ENCODE measurements at places on chromosomes 7 and 10. TPM values are rescaled to one million over a fixed set of nuclear protein-coding genes. Genes with fewer than 3 reads are reported as not detected.

Gene SEPTIN14
- not detected for total RNA-seq

Gene CCAR1
- 17.5 TPM for total RNA-seq

Gene TRIM8
- 45.1 TPM for total RNA-seq

Gene EBLN1
- total RNA-seq = not detected

Gene NPY4R
- not detected for total RNA-seq

Gene TMEM196
- not detected for total RNA-seq

Gene ST8SIA6
- total RNA-seq = not detected

Gene PDK4
- total RNA-seq = 0.47 TPM

Gene TMEM139
- total RNA-seq = 0.09 TPM

Gene MEST
- 18.0 TPM for total RNA-seq

Gene GHRHR
- total RNA-seq = not detected

Gene SORBS1
- total RNA-seq = 0.16 TPM
